ENCODE measurements at places on chromosomes 6 and 20.

- DNase-seq: no peak
These were observed 73.5 kb downstream of the NFATC2 start for GRCh38 chr20:51469046-51469445.

DNA sequence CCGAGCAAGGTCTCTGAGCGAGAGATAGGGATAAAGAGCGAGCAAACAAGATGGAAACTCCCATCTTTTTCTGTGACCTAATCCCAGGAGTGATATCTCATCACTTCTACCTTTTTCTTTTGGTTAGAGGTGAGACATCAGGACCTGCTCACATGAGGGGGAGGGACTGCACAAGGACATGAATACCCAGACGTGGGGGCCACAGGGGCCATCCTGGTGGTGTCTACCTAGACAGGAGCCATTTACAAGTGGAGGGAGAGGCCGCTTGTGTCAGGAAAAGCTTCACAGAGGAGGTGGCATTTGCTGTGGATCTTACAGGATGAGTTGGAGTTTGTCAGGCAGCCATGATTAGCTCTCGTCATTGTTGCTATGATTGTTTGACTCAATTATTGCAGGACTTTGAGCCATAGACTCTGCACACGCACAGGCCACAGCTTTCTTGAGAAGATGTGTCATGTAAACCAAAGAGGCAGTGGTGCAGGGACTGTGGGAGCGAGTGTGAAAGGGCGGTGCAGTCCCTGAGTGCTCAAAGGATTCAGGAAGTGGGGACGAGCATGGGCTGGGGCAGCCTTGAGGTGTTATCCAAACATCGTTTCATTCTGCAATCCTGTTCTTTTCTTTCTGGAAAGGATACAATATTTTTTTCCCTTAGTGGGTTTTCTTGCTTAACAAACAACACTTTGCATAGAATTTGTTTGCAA lies 7.7 kb downstream of the NPEPL1 start:
- DNase-seq: no peak

- no peak for DNase-seq
These were observed 6.1 kb upstream of the SFT2D1 start for GRCh38 chr6:166348305-166348949.

DNA sequence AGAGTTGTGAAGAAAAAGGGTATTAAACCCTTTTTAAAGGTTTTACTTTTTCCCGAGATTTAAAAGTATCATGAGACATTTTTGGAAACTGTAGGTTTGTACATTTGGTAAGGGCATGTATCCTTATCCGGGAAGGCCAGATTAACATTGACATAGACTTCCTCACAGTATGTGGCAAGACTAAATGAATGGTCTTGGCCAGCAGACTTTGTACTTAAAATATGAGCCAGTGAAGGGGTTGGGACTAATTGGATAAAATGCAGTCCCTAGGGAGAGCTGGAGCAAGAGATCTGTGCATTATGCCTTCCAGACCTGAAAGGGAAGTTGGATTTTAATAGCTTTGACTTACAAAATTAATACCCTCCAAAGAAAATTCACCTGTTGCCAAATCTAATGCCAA lies 60.4 kb upstream of the CCN2 start:
- DNase-seq: no peak

DNA sequence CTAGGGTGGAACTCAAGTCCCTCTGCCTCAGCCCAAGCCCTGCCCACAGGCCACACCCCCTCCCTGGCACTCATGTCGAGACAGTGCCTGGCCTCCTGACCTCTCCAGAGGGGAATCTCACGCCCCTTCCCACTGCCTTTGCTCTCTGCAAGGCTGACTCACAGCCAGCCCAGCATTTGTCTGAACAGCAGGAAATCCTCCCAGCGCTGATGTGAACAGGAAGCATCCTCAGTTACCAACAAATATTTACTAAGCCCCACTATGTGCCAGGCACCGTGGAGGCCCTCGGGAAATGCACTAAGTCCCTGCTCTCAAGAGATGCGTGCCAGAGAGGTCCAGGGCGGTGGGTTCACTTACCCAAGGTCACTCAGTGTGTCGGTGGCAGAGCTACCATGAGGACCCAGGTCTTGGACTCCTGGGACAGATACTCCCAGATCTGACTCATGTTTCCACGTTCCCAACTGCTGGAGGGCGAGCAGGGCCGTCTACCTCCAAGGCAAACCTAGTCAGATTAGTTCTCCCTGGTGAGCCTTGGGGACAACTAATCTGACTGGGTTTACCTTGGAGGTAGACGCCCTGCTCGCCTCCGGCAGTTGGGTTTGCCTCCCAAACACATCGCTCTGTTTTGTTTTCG lies 7.8 kb downstream of the ADA start:
- no peak for DNase-seq

DNA sequence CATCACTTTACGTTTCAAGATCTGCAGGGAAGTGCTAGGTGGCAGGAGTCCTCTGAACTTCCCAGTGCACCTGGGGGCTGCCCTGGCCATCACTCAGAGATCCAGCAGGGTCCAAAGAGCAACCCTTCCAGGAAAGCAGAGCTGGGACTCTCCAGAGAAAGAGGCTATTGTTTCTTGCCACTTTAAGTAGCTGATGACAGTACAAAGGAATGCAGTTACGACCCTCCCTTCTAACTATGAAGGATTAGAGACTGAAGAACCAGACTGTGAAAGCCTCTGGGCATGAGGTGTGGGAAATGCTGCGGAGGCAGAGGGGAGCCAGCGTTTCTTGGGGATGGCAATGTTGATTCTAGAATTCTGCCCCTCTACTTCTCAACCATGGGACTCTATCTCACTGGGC lies 189.1 kb upstream of the SUPT3H start:
- DNase-seq: no peak

- no peak for DNase-seq
These were observed 47.8 kb downstream of the PLCG1 start for GRCh38 chr20:41185013-41185757.

DNA sequence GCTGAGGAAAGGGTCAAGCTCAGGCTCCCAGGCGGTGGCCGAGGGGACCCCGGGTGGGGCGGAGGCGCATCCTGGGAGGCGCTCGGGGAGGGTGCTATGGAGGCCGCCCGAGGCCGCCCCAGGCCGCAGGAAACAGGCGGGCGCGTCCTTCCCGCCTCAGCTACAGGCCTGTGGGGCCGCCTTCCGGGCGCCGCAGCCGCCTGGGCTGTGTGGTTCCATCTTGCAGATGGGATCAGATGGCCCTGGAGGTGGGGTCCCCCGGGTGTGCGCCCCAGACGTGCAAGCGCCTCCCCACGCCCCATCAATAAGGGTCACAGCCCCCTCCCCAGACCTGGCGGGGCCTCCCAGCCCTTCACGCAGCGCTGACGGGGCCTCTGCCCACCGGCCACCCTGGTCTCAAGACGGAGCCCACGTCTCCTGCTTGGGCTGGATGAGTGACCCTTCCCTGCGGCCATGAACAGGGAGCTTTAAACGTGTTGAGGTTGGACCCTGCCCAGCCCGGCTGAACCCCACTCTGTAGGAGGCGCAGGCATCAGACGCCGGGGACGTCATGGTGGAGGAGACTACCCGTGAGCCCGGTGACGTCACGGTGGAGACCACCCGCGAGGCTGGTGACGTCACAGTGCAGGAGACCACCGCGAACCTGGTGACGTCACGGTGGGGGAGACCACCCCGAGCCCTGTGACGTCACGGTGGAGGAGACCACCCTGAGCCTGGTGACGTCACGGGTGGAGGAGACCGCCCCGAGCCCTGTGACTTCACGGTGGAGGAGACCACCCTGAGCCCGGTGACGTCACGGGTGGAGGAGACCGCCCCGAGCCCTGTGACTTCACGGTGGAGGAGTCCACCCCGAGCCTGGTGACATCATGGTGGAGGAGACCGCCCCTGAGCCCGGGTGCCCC lies 267.0 kb downstream of the DLL1 start:
- DNase-seq: no peak

DNA sequence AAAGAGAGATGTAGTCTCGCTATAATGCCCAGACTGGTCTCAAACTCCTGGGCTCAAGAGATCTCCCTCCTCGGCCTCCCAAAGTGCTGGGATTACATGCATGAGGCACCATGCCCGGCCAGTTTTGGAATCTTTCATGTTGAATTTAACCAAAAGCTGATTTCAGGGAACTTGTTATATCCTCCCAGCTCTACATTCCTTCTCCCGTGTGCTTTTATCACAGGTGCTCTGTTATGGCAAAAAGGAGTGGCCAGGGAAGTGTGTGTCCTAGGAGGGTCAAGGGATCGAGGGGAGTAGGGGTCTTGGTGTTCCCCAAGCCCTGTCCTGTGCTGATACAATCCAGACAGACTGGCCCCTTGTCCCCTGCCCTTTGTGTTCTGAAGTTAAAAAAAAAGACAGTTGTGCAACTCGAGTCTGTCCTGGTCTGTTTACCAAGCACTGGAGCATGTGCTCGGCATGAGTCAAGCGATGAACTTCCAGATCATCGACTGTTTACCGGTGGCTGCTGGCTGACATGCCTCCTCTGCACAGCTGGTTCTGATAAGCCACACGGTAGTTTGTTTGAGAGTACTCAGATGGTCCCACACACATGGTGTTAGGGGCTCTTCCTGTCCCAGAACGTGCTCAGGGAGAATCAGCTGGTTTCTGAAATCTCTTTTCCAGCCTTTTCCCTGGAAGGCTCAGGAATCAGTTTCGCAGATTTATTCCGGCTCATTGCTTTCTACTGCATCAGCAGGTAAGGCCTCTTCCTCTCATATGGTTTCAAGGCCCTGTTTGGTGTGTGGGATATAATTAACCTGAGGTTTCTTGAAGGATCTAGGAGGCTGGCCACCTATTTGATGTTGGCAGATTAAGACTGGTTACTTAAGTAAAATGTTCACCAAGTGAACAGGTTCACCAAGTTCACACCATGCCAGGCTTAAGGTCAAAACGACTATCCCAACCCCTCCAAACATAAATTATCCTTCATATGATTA lies 52.6 kb upstream of the NAA20 start:
- DNase-seq: peak; percentile 40

DNA sequence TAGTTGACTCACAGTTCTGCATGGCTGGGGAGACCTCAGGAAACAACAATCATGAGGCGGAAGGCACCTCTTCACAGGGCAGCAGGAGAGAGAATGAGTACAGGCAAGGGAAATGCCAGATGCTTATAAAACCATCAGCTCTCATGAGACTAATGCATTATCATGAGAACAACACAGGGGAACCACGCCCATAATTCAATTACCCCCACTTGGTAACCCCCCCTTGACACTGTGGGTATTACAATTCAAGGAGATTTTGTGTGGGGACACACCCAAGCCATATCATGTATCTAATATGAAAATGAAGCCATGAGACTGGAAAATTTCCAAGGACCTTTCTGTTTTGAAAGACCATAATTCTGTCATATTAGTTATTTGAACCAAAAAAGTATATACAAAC lies 342.4 kb upstream of the PLCB4 start:
- DNase-seq: no peak

GRCh38 chr6:12943549-12943948 lies 227.0 kb downstream of the PHACTR1 start:
- DNase-seq: no peak

DNA sequence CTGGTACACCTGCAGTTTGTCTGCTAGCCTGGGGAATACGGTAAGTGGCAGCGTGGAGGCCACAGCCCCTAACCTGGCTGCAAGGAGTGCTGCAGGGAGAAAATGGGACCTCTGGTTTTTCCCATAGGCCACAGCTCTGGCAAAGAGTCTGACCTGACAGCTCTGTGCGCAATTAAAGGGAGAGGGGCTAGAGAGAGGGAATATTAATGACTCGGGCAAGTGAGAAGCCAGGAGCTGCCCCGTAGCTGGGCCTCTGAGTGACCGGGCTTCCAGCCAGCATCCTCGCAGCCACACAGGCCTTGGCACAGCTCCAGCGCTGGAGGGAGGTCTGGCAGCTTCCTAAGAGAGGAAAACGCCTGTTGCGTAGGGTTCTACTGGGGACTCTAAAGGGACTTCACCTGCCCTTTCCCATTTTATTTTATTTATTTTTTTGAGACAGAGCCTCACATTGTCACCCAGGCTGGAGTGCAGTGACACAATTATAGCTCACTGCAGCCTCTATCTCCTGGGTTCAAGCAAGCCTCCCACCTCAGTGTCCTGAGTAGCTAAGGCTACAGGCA lies 18.2 kb upstream of the OCSTAMP start:
- DNase-seq: peak; percentile 82

GRCh38 chr20:7858734-7859250 lies 81.5 kb downstream of the HAO1 start:
- no peak for DNase-seq

DNA sequence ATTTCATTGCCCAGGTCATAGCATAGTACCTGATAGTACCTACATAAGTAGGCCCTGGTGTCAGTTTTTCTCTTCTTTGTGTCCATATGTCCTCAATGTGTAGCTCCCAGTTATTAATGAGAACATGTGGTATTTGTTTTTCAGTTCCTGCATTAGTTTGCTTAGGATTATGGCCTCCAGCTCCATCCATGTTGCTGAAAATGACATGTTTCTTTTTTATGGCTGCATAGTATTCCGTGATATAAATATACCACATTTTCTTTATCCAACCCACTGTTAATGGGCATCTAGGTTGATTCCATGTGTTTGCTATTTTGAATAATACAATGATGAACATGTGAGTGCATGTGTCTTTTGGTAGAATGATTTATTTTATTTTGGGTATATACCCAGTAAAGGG lies 641.6 kb downstream of the RFPL4B start:
- DNase-seq: no peak

DNA sequence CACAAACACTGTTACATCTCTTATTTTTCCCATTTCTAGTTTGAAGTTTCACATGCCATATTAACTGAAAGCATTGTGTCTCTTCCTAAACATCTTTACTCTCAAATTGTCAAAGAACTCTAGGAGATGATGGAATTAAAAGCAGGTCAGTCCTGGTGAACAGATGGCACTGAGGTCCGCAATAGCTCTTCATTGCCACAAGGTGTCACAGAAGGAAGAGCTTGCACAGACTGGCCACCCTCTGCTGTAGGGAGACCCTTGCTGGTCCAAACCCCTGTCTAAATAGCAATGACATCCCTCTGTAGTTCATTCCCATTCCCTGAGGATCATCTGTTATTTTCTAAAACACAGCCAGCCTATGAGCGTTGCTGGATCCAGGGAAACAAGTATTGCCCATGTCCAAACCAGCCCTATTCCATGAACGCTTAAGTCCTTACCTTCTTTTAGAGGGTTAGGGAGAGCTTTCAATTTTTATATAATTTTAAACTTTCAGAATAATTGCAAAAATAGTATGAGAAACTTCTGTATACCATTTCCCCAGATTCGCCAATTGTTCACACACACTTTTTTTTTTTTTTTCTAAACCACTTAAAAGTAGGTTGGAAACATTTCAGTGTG lies 10.1 kb upstream of the HDAC2 start:
- no peak for DNase-seq

GRCh38 chr6:132131758-132132157 lies 180.6 kb upstream of the CCN2 start:
- DNase-seq: no peak

- DNase-seq: no peak
These were observed 33.5 kb downstream of the RPP21 start for GRCh38 chr6:30378290-30378937.

- no peak for DNase-seq
These were observed 53.8 kb downstream of the PCNA start for GRCh38 chr20:5065879-5066383.

GRCh38 chr6:108174371-108175175 lies 8.8 kb downstream of the NR2E1 start:
- no peak for DNase-seq

GRCh38 chr20:17875981-17876385 lies 92.6 kb downstream of the SNX5 start:
- no peak for DNase-seq
